ENCODE measurements at places on chromosomes 2 and 18. TPM values are rescaled to one million over a fixed set of nuclear protein-coding genes. Genes with fewer than 3 reads are reported as not detected.

The EMILIN2 gene
- total RNA-seq, result 0.94 TPM

The COL3A1 gene
- 19.1 TPM for total RNA-seq

The TCF23 gene
- not detected for total RNA-seq

The TWSG1 gene
- total RNA-seq, result 18.8 TPM

The LRP2 gene
- total RNA-seq, result 1.3 TPM

The COL4A3 gene
- 2.5 TPM for total RNA-seq

The RAPGEF4 gene
- total RNA-seq, result 27.5 TPM

The WNT10A gene
- total RNA-seq, result not detected

The CRYGC gene
- total RNA-seq, result not detected

The RIT2 gene
- total RNA-seq, result 30.0 TPM

The SCYGR4 gene
- total RNA-seq, result not detected

The PNO1 gene
- total RNA-seq, result 7.2 TPM

The KANSL1L gene
- 96.4 TPM for total RNA-seq

The RNF125 gene
- 1.9 TPM for total RNA-seq

The BOK gene
- 19.4 TPM for total RNA-seq

The PDE11A gene
- 1.3 TPM for total RNA-seq

The CREB1 gene
- total RNA-seq, result 133 TPM

The AP1S3 gene
- 8.5 TPM for total RNA-seq

The G6PC2 gene
- not detected for total RNA-seq

The IL37 gene
- not detected for total RNA-seq

The SLC16A14 gene
- 49.5 TPM for total RNA-seq

The RASGRP3 gene
- total RNA-seq, result 12.2 TPM

The GLS gene
- 274 TPM for total RNA-seq

The ITSN2 gene
- 32.6 TPM for total RNA-seq

The CFAP65 gene
- 0.63 TPM for total RNA-seq

The RAB12 gene
- 88.3 TPM for total RNA-seq

The LONRF2 gene
- 87.6 TPM for total RNA-seq

The MROH2A gene
- not detected for total RNA-seq

The SIX3 gene
- total RNA-seq, result 0.31 TPM

The ICOS gene
- total RNA-seq, result not detected

The HS1BP3 gene
- 17.5 TPM for total RNA-seq

The UNC80 gene
- total RNA-seq, result 40.1 TPM

The CDH20 gene
- 5.9 TPM for total RNA-seq

Measured in parietal lobe (tissue), 2 donors.